ENCODE measurements at places on chromosomes 6 and 20.

GRCh38 chr6:39428816-39429215 lies 106.3 kb upstream of the KCNK16 start:
- no peak for DNase-seq

DNA sequence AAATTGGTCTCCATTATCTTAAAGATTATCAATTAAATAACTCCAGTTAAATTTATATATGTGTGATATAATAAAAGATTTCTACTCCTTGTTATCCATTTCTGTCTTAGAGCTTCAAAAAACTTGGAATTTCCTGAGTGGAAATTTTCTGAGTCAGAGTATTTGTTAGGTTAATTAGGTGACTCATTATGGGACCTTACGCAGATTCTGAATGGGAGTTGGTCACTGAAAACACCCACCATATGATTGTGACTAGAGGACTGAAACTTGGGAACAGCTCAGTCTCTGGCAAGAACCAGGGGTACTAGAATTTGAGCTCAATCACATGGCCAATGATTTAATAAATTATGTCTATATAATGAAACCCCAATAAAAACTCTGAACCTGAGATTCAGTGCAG lies 125.4 kb upstream of the HMGCLL1 start:
- DNase-seq, result no peak

- no peak for DNase-seq
These were observed 20.2 kb upstream of the SLC22A7 start for GRCh38 chr6:43277643-43278523.

- peak; percentile 48 for DNase-seq
These were observed 53.5 kb upstream of the BTN3A2 start for GRCh38 chr6:26311385-26312095.

DNA sequence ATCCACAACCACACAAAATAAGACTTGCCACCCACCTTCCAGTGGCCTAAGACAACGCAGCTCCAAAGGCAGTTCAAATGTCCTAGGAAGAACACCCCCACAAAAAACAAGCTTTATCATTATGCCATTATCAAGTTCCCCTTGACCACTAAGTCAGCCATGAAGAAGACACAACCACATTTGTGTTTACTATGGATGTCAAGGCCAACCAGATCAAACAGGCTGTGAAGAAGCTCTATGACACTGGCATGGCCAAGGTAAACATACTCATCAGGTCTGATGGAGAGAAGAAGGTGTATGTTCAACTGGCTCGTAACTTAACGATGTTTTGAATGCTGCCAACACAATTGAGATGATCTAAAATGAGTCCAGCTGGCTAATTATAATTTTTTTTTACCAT lies 26.1 kb downstream of the SEC63 start:
- DNase-seq, result no peak

GRCh38 chr6:41411961-41412360 lies 76.6 kb downstream of the NCR2 start:
- DNase-seq, result no peak

GRCh38 chr6:114452785-114453401 lies 110.1 kb upstream of the HS3ST5 start:
- no peak for DNase-seq

GRCh38 chr6:44390158-44390683 lies 2.7 kb downstream of the CDC5L start:
- DNase-seq, result no peak

- DNase-seq, result no peak
These were observed 51.9 kb downstream of the GCLC start for GRCh38 chr6:53492860-53493634.

DNA sequence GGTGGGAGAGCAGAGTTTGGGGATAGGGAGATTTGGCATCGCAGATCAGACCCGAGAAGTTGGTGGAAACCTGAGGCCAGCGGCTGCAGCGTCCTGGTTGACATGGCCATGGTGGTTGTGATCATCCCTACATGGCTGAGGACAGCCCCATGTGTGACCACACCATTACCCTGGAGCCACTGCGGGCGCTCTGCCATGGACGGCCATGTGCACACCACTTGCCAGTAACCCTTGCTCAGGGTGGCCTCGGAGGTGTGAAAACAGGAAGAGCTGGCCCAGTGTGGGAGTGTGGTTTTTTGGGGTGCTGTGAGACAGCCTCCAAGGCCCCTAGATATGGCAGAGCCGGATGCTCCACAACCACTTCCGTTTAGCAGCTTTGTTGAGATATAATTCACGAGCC lies 64.4 kb downstream of the TMEM242 start:
- peak; percentile 35 for DNase-seq

GRCh38 chr6:108738684-108739416 lies 109.4 kb upstream of the ARMC2 start:
- DNase-seq, result no peak

GRCh38 chr20:63072231-63072791 lies 65.5 kb upstream of the BHLHE23 start:
- no peak for DNase-seq

GRCh38 chr6:138970856-138971425 lies 17.1 kb downstream of the REPS1 start:
- DNase-seq, result no peak

DNA sequence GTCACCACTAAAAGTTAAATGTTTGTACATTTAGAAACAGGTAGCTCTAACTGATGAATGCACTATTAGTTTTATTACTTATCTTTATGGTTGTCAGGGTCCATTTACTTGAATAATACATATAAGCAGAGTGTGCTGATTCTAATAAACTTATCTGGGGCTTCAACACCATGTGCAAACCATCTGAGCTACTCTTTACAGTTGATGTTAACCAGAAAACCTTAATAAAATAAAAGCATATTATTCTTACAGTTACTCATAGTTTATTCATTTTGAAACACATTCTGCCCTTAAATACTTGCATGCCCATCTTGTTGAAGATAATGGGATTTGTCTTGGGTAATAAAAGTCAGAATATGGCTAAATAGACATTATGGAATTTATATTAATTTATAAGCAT lies 1042.2 kb downstream of the EPHA7 start:
- DNase-seq, result no peak

GRCh38 chr6:92757925-92758324 lies 661.4 kb downstream of the EPHA7 start:
- no peak for DNase-seq

- DNase-seq, result no peak
These were observed 116.7 kb downstream of the SIM1 start for GRCh38 chr6:100347901-100348550.

DNA sequence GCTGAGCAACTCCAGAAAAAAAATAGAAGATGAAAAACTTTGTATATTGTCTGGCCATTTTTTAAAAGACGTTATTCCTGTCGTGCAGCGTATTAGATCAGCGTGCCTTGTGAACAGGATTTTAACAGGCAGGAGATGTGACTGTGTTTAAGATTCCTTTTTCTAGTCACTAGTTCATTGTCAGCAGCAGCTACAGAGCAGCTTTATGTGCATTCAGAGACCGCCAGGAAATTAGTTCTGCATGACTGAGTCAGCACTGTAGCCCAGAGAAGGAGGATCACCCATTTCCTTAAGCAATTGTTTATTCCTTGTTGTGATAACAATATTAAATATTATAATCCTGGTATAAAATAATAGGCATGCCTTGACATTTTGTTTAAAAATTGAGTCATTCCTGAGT lies 75.4 kb upstream of the ADGRB3 start:
- no peak for DNase-seq

GRCh38 chr6:144036835-144037195 lies 28.8 kb upstream of the PLAGL1 start:
- no peak for DNase-seq

- DNase-seq, result peak; percentile 53
These were observed 60.3 kb downstream of the VTA1 start for GRCh38 chr6:142207265-142207877.

DNA sequence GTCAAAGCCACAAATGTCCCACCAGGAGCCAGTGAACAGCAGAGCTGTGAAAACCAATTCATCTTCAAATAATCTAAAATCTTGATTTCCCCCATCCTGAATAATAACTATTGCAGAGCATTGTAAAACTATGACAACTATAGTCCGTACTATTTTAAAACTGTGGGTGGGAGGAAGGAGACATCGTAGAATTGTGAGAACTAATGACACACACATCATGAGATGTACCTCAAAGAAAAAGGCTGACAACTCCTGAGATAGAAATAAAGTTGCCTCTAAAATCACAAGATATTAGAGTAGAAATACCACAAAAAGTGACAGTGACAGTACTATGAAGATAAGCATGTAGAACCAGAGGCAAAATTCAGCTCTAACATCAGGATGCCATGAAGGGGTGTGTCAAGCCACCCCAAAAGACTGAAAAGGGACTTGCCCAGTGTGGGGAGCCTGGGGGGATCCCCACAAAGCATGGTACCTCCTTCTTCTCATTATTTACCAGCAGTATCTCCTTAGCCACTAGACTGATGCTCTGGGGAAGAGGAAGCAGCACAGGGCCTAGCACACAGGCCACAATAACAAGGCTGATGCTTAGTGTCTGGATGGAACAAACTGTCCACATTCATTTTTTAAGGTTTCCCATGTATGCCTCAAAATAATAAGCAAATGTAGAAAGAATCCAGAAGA lies 13.4 kb downstream of the NAPB start:
- no peak for DNase-seq

DNA sequence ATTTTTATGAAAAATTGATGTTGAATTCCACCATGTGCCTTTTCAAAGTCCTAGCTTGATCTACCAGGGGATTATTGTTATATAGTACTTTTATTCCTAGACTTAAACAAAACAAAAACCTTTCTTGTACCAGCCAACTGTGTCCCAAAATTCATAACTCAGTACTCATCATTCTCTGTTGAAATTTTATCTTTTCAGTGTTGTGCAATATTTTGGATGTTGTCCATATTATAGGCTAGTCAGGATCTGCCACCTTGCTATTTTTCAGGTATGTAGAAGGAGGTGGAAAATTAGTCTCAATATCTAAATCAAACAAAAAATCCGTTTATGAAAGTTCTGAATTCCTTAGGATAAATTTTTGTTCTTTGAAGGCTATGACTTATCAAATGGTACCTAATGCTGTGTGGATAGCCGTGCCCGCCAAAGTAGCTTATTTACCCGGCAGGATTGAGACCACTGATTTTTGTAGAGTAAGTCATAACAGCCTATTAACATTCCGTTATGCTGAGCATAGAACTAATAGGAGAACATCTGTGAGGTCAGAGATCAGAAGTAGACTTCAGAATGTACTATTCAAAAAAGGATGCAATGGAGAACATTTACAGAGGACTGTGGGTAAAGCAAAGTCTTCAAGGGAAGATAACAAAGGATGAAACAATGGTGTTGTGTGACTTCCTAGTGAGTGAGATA lies 304.7 kb downstream of the SOX4 start:
- DNase-seq, result no peak

GRCh38 chr20:32411955-32412706 lies 54.0 kb downstream of the ASXL1 start:
- DNase-seq, result no peak

DNA sequence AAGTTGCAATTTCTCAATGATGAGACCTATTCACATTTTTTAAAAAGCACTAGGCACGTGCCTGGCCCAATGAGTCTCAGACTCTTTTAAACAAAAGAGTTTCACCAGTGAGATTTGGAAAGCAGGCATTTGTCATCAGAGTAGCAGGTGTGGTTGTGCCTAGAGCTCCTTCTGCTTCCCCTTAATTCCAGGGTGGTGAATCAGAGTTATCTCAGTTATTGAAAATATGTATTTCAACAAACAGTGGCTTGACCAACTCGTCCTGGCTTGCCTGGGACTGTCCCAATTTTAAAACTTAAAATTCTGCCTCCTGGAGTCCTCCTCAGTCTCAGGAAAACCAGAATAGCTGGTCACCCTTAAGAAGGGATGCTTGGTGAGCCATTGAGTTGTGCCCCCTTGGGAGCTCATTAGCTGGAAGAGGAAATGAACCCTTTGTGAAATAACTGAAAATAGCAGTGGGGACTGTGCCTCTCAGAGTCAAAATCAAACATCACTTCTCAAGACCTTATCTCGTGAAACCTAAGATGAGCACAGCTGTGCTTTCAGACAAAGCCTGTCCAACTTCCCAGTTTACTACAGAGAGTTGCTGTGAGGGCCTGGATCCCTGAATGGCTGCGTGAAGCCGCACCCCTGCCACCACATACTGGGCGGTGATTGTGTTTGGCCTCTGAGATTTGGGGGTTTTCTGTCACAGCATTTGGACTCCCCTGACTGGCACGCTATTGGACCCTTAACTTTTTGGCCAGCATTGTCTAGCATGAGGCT lies 116.3 kb downstream of the ANKRD60 start:
- DNase-seq, result no peak

- no peak for DNase-seq
These were observed 118.7 kb downstream of the SMOC2 start for GRCh38 chr6:168559574-168560098.

DNA sequence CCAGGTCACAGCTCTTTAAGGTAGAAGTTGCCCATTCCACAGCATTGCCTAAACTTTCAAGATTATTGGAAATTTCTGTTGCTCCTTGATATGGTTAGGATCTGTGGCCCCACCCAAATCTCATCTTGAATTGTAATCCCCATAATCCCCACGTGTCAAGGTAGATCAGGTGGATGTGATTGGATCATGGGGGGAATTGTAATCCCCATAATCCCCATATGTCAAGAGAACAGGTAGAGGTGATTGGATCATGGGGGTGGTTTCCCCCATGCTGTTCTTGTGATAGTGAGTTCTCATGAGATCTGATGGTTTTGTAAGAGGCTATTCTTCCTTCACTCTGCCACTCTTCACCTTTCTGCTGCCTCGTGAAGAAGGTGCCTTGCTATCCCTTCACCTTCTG lies 327.4 kb upstream of the MAP3K7 start:
- DNase-seq, result no peak

DNA sequence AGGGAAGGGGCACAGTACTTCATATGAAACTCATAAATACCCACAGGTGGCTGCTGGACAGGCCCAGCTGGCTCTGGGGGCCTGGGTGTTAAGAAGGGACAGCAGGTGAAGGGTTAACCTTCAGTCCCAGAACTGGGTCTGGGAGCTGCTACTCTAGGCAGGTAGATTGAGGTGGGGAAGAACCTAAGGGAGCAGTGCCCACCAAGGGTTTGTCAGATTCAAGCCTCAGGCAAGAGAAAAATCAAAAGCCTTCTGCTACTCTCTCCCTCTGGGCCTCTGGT lies 5.6 kb downstream of the RPL10A start:
- DNase-seq, result no peak

DNA sequence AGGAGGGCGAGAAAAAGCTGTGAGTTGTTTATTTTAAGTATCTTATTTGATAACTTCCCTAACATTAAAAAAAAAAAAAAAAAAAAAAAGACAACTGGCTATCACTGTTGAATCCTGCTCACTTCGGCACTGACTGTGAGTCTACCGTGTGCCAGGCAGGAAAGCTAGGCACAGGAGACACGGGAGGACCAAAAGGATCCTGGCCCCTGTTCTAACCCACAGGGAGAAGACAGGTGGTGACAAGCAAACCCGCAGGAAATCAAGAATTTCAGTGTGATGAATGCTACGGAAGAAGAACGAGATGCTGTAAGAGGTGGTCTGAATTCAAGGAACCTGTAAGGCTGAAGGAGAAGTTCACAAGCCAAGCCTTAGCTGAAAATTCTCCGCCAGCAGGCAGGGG lies 94.7 kb upstream of the NFATC2 start:
- DNase-seq, result no peak

- DNase-seq, result peak; percentile 28
These were observed 136.5 kb downstream of the TMEM242 start for GRCh38 chr6:157186785-157187181.
